ENCODE measurements at places on chromosomes 4 and X. TPM values are rescaled to one million over a fixed set of nuclear protein-coding genes. Genes with fewer than 3 reads are reported as not detected.

DNA sequence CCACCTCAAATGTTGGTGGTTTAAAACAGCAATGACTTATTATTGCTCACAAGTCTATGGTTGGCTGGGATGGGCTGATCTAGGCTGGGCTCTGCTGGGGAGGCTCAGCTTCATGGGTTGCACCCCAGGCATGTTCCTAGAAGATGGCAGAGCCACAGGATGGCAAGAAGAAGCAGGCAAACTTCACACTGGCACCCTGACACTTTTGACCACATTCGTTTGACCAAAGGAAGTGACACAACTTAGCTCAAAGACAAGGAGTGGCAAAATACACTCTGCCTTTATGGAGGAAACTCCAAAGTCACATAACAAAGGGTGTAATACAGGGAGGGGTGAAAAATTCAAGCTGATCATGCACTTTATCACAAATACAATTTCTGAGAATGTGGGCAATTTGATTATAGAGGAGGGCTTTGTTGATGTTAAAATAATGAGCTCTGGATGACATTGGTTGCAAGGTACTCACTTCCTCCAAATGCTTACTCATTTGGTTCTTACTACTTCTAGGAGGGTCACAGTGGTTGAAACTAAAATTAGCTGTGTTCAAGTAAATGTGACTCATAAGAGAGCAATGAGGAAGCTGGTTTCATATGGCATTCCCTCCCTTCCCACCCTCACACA is 249.2 kb upstream of the RPS6KA3 start:
- H3K27ac ChIP-seq = no peak overlapping the region
- no peak for DNase-seq
- H3K4me3 ChIP-seq = no peak overlapping the region
- no peaks in the 10 kb centered on the region for H3K27me3 ChIP-seq

- no peaks in the 10 kb centered on the region for H3K27me3 ChIP-seq
- no peak overlapping the region for H3K4me3 ChIP-seq
- H3K4me1 ChIP-seq = peaks cover 10% of the 10 kb centered on the region
- no peak for DNase-seq
- 0 out of 2 replicates have a peak, but pooled peaks cover 5% of the 10 kb centered on the region for H3K36me3 ChIP-seq
Observed at GRCh38 chr4:153553819-153554170, 87.6 kb downstream of the TMEM131L start.

DNA sequence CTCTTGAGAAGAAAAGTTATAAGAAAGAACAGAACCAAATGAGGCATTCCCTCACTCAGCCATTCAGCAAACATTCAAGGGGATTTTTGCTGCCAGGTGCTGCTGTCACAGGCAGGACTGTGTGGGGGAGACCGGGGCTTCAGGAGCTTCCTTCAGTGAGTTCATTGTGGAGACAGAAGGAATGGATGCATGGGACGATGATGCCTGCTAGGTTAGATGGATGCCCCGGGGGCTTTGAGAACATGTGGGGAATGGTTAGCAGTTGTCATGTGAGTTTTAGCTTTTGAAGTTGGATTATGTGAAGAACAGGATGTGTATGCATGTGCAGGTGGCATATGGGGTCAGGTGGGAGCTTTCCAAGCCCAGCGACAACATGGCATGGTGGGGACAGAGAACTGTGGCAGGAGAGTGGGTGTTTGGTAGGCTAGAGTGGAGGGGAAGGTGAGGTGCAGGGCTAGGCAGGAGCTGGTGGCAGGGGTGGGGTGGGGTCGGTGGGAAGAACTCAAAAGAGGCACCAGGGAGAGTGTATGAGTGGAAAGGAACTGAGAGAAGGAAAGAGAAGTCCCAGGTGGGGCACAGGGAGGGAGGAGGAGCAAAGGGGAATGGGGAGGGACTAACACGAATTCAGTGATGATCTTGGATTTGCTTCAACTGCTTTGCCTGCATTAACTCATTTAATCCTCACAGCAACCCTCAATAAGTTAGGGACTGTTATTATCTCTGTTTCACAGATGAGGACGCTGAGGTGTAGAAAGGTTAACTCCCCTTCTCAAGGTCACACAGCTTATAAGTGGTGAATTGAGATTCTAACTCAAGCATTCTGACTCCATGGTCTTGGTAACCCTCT is 8.4 kb downstream of the DCUN1D4 start:
- H3K36me3 ChIP-seq = no peaks in the 10 kb centered on the region
- peaks cover 76% of the 10 kb centered on the region for H3K4me1 ChIP-seq
- no peak for DNase-seq
- H3K27me3 ChIP-seq = no peaks in the 10 kb centered on the region
- H3K4me3 ChIP-seq = no peak overlapping the region

DNA sequence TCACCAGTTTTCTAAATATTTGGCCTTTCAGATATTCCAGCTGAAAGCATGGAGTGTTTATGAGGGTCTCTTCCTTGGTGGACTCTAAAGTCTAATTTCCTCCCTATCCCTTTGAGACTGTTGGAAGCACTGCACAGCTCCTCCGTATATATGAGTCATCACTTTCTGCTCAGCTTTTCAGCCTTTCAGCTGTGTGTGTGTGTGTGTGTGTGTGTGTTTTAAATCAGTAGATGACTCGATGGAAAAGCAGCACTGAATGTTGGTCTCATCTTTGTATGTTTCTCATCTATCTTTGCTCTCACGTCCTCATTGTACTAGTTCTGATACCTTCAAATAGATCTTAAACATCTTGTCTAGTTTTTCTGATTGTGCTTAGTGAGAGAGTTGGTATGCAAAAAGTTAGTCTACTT is 81.6 kb downstream of the ZFX start:
- no peak overlapping the region for H3K27ac ChIP-seq
- H3K27me3 ChIP-seq = peaks cover 4% of the 10 kb centered on the region

GRCh38 chr4:47852136-47852535 is 14.3 kb upstream of the CORIN start:
- H3K4me3 ChIP-seq = no peak overlapping the region
- H3K27me3 ChIP-seq = no peaks in the 10 kb centered on the region
- peaks cover 39% of the 10 kb centered on the region for H3K36me3 ChIP-seq
- DNase-seq = no peak
- H3K27ac ChIP-seq = no peak overlapping the region

- H3K36me3 ChIP-seq = peaks cover 7% of the 10 kb centered on the region
- peaks cover 8% of the 10 kb centered on the region for H3K4me1 ChIP-seq
- H3K27ac ChIP-seq = no peak overlapping the region
- DNase-seq = no peak
Observed at GRCh38 chr4:4631150-4631549, 89.3 kb upstream of the STX18 start.

ADGRG2 gene
- total RNA-seq = 8.2 TPM

MAGEA9B gene
- total RNA-seq = 0.35 TPM
